ENCODE measurements at places on chromosomes 2 and 18.

- DNase-seq: no peak
These were observed 71.1 kb upstream of the HPCAL1 start for GRCh38 chr2:10231551-10232085.

- no peak for DNase-seq
These were observed 37.7 kb upstream of the IGFBP5 start for GRCh38 chr2:216733046-216733445.

- no peak for DNase-seq
These were observed 127.4 kb upstream of the FHL2 start for GRCh38 chr2:105526000-105526925.

DNA sequence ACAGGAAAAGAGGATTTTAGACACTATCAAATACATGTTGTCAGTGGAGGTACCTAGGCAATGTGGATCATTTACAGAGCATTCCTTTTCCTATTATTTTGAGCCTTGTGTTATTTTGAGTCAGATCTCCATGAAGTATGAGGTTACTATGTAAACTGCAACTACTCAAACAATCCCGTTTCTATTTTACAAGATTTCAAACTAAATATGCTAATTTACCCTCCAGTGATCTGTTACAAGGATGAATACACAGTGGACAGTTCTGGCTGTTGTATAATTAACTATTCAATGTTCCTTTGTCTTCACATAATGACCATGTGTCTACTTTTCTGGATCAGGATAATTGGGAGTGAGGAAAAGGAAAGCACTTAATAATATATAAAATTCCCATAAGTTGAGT, 4.6 kb downstream of the HOXD1 start:
- no peak for DNase-seq

- no peak for DNase-seq
These were observed 209.3 kb downstream of the AKAIN1 start for GRCh38 chr18:4987452-4988405.

GRCh38 chr2:230592775-230593174, 119.9 kb upstream of the CAB39 start:
- DNase-seq: no peak

DNA sequence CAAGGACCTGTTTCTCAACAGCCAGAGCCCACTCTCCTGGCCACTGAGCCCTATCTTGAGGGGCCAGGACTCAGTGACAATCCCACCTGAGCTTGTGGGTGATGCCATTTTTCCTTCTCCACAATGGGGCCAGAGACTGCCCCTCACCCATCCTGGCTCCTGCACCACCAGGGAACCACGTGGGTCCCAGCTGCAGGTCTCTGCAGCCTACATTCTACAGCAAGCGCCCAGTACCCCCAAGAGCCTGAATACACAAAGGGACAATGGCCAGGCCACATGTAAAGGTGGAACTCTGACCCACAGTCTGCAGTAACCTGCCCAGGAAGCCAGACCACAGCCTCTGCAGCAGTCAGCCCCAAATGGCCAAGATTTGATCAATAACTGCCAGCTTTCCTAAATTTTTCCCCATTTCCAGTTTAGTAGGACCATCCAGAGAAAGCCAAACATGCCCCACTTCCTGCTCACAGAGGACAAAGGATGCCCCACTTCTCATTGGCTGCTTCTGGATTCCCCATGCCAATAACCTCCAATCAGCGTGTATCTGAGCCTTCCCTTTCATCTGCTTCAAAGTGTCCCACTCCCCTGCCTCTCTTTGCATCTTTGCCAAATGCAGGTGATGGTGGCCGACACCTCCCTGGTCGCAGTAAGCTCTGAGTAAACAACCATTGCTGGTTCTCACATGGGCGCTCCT, 19.1 kb downstream of the HS1BP3 start:
- no peak for DNase-seq

DNA sequence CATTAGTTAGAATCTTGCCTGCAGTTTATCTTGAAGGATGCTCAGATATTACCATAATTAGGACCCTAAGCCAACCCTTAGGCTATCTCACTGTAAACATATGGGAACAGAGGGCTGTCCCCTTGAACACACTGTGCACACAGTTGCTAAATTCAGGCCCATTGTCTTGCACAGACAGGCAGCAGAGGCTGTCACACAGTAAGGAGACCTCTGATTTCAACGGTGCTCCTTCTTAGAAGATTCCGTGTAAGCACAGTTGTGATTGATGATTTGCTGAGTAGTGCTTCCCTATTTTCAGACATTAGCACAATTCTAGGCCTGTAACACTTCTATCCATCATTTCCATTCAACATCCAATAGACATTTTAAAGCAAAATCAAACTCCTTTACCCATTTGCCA, 108.0 kb downstream of the RNF152 start:
- no peak for DNase-seq

GRCh38 chr18:53799134-53799533, 425.3 kb downstream of the MBD2 start:
- no peak for DNase-seq

DNA sequence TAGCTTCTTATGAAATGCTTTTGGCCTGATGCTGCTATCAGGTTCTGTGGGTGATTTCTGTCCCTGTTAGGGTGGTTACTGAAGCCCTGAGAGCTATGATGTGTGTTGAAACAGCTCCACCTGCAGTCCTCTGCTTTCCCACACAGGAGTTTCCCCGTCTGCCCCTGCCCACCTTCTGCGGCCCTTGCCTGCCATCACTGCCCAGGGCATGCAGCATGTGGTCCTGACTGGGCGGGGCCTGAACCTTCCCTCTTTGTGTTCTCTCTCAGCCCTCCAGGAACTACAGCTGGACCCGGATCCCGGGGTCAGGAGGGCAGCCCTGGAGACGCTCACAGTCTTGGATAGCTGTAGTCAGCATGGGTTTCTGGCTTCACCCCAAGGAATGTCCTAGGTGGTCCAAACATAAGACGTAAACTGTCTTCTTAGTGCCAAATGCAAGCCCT, 21.4 kb downstream of the HJURP start:
- peak; percentile 48 for DNase-seq

DNA sequence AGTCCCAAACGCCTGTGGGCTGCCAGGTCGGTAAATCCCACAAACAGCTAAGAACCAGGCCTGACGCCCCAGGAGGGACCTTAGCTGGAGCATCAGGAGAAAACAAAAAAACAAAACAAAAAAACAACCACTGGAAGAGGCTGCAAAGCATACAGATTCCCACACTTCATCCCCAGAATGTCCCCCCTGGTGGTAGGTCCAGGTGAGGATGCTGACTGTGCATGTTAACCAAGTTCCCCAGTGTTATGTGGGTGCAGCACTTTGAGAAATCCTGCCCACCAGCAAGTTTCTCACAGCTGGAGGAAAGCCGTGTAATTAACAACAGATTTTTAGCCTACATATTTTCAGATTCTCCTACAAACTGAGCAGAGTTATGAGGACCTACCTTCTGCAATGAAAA, 15.1 kb downstream of the ST3GAL5 start:
- peak; percentile 35 for DNase-seq

DNA sequence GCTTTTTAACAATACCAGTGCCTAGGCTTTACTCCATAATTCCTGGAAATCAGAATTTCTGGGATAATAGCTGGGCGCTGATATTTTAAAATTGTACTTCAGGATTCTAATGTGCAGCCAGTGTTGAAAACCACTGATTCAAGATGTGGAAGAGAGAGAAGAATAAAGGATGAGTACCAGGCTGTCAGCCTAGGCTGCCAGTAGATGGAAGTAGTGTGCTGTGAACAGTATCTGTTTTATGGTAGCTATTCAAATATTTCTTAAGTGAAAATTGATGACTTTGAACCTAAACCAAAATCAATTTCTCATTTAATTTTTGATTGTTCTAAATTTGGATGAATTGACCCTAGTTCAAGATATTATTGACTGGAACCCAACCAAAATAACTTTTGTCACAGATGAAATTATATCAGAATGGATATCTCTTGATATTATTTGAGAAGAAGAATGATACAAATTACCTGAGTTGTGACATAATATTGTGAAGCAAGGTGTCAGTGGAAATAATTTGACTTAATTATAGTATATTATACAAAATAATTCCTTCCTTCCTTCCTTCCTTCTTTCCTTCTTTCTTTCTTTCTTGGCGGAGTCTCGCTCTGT, 88.0 kb downstream of the COMMD1 start:
- DNase-seq: peak; percentile 60

- no peak for DNase-seq
These were observed 9.7 kb downstream of the OXER1 start for GRCh38 chr2:42754021-42754775.

Data from ELR (cell line).